ENCODE measurements at places on chromosomes 1 and 21.

- DNase-seq: no peak
These were observed 79.5 kb downstream of the ACTL8 start for GRCh38 chr1:17834561-17835100.

GRCh38 chr21:42489006-42489563 is 6.9 kb downstream of the RSPH1 start:
- DNase-seq: no peak

- no peak for DNase-seq
These were observed 53.4 kb downstream of the SSBP3 start for GRCh38 chr1:54352755-54353154.

- no peak for DNase-seq
These were observed 25.8 kb upstream of the KLHDC8A start for GRCh38 chr1:205382561-205382960.

GRCh38 chr1:87956750-87957149 is 628.1 kb downstream of the LMO4 start:
- DNase-seq: no peak

DNA sequence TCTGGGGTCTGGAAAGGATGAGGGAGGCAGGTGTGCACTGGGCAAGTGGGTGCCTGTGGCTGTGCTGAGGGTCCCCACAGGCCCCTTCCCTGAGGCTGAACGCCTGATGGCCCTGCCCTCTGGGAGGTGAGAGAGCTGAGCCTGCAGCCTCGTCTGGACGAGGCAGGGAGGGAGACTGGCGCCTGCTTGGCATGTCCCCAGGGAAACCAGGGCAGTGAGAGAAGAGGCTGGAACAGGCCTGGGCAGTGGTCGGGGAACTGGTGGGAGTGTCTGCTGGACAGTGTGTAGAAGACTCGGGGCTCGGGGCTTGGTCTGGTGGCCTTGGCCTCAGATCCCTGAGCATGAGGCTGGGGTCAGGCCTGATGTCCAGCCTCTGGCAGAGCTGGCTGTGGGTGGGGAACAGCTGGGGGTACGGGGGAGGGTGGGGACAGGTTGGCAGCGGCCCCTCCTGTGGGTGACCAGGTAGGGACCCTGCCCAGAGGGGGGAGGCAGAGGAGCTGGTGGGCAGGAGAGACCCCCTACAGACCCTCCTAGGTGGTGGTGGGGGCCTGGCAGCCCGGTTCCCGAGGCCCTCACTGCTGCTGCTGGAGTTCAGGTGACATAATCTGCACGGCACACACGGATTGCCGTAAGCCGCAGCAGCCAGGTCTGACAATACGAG is 30.8 kb upstream of the PLCH2 start:
- no peak for DNase-seq

DNA sequence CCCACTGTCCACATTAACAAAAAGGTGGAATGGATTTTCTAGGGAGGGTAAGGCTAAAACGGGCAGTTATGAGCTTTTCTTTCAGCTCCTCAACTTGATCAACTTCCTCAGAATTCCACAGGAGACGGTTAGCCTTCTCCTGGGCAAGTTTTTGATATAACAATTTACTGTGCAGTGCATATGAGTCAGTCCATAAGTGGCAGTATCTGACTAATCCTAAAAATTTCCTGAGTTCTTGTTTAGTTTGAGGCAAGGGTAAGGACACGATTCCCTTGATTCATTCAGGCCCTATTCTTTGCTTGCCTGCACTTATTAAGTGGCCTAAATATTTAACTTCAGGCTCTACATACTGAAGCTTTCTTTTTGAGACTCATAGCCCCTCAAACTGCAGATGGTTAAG is 6.2 kb upstream of the AADACL3 start:
- no peak for DNase-seq

- DNase-seq: no peak
These were observed 187.8 kb downstream of the LRRIQ3 start for GRCh38 chr1:74010206-74010605.

- no peak for DNase-seq
These were observed 7.4 kb downstream of the SOX13 start for GRCh38 chr1:204080163-204080903.
